ENCODE measurements at places on chromosomes 4 and X. TPM values are rescaled to one million over a fixed set of nuclear protein-coding genes. Genes with fewer than 3 reads are reported as not detected.

SASH3 gene
- total RNA-seq: 204 TPM

LDB2 gene
- total RNA-seq: 174 TPM

DNA sequence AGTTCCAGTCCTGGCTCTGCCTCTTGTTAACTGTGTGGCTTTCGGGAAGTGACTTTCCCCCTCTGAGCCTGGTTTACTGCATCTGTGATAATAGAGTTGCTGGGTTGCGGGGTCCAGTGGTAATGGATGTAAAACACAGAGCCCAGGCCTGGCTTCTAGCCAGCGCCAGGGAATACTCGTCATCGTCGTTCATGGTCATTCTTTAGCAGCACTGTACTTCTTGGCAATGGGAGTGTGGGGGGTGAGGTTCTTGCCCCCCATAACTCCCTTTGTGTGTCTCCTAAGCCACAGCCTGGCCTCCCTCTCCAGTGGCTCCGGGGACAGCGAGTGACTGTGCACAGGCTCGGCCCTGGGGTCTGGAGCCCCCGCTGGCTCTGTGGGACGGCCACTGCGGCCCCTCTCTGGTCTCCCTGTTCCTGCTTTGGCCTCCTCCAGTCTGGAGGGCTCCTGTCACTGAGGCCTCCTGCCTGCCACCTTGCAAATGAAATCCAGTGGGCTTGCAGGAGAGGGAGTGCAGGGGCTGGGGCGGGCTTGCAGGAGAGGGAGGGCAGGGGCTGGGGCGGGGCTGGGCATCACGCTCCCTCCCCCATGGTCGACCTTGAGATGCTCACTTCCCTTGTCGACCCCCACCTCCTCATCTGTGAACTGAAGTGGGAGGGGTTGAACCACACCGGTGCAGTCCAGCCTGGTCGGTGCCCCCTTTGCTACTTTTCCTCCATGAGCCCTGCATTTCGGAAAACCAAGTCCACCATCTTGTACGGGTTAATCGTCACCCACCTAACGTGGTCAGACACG, 13.2 kb downstream of the PSAPL1 start:
- peak; percentile 34 for DNase-seq

- no peak for DNase-seq
Measured at GRCh38 chrX:123291623-123292022, 107.5 kb downstream of the GRIA3 start.

- DNase-seq: no peak
Measured at GRCh38 chr4:98958065-98958464, 29.1 kb upstream of the EIF4E start.

DNA sequence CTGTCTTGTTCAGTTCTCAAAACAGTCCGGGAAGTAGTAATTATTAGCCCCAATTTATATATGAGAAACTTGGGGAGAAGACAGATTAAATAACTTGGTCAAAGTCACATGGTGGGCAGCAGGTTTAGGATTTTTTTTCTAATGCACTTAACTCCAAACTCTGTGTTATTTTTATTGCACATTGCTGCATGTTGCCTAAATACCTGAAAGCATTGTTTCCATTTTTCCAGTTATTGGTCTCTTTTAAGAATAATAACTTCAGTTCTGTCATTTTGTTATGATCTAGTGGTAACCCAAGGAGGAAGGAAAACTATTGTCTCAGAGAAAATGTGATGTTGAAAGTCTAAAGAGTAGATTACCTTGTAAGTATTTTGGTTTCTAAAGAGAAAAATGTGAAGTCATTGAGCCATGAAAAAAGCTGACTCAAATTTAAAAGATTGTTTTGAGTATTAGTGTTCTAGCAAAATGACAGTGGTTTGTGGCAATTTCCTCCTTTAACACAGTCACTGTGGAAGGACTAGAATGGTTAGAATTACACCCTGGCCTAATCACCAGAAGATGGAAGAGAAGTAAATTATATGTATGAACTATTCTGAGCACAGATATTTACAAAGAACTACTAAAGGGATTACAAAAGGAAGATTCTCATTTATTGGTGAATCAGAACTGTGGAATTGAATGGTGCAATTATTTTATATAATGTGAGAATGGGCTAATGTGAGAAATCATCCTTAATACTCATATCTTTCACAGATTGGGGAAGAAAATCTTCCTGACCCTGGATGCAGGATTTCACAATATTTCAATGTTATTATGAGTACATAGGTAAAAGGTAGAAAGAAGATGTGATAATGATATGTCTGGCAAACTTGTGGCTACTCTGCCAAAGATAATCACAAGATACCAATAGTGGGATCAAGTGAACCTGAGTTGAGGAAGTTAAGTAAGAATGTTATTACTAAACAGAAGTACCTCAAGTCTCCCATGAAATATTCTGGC, 21.7 kb upstream of the CXCL8 start:
- DNase-seq: no peak

All from spleen (tissue), 13 donors.